Daoy (cell line): ENCODE measurements at places on chromosomes 3 and 15.

- peak; percentile 94 for DNase-seq
These were observed 51.7 kb upstream of the SMAD3 start for GRCh38 chr15:67013696-67014095.

GRCh38 chr15:83398626-83399025, 48.5 kb upstream of the SH3GL3 start:
- DNase-seq = peak; percentile 38

DNA sequence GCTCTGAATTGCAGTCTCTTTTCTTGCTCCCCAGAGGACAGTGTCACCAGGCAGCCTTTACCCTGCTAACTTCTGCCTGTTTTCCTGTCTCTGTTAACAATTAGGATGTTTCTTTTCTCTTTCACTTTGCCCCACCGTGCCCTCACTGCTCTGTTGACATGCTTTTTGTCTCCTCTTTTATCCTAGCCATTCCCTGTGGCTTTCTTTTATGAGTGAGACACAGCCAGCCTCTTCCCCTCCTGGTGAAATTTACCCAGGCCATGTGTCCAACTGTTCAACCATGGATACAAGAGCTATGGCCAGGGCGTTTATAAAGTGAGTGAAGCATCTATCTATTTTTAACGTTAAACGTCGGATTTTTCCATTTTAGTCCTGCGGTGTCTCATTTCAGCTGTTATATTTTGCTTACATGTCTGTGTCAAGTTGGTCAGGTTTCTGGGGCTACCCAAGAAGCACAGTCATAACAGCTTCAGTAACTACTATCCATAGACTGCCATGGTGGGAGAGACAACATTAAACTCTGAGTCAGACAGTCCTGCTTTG, 443.2 kb upstream of the AZI2 start:
- DNase-seq = peak; percentile 19

DNA sequence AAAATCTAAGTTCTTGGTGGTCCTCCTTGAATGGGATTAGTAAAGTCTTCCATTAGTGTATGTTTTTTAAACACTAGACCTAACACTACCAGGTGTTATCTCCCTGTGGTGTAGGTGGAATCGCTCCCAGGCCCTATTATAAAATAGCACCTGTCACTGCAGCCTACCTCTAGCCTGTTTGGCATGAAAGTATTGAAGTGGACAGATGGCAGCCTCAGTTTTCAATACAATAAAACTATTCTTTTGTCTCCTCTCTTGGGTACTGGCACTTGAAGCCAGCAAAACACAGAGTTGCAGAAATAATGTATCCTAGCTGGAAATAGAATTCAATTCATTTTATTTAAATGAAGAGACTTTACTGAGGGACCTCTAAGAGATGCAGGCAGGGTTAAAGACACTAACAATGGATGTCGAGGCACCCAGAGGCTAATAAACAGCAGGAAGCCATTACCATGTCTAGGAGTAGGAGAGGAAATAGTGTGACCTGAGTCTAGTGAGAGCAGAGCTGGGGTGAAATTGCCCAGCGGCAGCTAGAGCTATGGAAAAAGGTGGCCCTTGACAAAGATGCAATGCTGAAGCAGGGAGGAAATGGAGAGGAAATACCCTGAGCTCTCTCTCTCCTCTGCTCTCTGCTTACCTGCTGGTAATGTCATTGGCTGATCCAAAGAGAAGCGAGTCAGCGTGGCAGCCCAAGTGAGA, 49.1 kb upstream of the TMEM158 start:
- no peak for DNase-seq

GRCh38 chr3:13134879-13135206, 61.6 kb upstream of the IQSEC1 start:
- DNase-seq = no peak

DNA sequence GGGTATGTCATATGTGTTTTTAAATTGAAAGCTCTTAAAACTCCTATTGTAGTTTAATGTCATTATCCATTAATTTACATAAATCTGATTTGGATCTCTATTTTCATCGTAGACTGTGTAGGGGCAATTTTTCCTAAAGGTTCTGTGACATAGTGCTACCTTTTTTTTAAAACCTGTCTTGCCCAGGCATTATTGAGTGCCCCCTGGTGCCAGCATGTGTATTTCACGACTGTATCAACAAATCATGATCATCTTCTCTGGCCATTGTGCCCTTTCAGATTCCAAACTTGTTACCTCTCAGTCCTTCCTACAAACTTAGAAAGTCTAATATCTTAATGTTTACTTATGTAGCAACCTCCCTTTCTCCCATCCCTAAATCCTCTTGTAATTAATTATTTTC, 97.2 kb upstream of the FLNB start:
- peak; percentile 2 for DNase-seq

GRCh38 chr15:76056931-76057330, 2.9 kb upstream of the TMEM266 start:
- DNase-seq = no peak

DNA sequence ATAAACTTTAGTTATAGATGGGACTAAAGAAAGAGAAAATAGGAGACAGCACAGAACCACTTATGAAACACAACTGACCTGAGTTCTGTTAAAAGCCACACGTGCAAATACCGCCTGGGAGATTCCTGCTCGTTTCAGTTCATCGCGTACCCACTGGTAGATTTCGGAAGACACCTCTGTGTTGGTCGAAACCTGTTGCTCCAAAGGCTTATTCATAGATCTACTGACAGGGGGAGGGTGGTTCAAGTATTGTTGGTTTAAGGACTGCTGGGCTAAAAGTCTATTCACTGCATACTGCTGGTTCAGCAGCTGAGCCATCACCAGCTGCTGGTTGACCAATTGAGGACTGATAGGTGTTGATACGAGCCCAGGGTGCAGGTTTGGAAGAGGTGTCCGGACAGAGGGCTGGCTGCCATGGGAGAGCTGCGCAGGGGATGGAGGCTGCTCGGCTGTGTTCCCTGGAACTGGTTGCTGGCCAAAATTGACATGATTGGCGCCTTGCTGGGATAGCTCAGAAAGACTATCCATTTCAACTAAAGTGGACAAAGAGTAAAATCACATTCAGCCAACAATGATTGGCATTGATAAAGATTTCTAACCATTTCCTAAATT, 30.6 kb downstream of the SATB1 start:
- no peak for DNase-seq

GRCh38 chr3:127019449-127019848, 36.5 kb downstream of the PLXNA1 start:
- peak; percentile 43 for DNase-seq

DNA sequence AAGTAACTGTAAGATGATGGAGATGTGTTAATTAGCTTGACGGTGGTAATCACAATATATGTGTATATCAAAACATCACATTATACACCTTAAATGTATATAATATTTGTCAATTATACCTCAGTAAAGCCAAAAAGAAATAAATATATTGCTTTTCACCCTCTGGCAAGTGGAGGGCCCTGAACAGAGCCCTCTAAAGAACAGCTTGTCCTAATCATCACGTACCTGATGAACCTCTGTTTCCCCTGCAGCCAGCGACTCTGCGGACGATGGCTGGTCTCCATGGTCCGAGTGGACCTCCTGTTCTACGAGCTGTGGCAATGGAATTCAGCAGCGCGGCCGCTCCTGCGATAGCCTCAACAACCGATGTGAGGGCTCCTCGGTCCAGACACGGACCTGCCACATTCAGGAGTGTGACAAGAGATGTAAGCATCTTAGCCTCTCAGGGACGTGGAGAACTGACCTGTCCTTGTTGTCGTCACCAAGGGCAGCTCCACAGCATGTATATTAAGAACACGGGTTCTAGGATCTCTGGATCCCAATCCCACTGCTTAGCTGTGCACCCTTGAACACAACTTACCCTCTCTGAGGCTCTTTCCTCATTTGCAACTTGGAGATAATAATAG, 6.3 kb downstream of the THBS1 start:
- peak; percentile 41 for DNase-seq
